ENCODE measurements at places on chromosomes 7 and 10.

GRCh38 chr10:51311228-51311627 lies 236.9 kb downstream of the PRKG1 start:
- DNase-seq: no peak

- peak; percentile 75 for DNase-seq
These were observed 238.5 kb downstream of the PHF14 start for GRCh38 chr7:11212080-11212711.

GRCh38 chr10:88361995-88362807 lies 220.9 kb downstream of the RNLS start:
- DNase-seq: no peak

- DNase-seq: no peak
These were observed 47.8 kb downstream of the FAM20C start for GRCh38 chr7:240146-240676.

GRCh38 chr10:43323245-43323644 lies 48.2 kb upstream of the FXYD4 start:
- no peak for DNase-seq
